Osteocyte (in vitro differentiated cells): ENCODE measurements at places on chromosomes 2 and 18. TPM values are rescaled to one million over a fixed set of nuclear protein-coding genes. Genes with fewer than 3 reads are reported as not detected.

The TSPYL6 gene
- not detected in 2 replicates for total RNA-seq

The ALPG gene
- not detected in 2 replicates for total RNA-seq

The TUBB8B gene
- not detected in 2 replicates for total RNA-seq

The L3MBTL4 gene
- 0.29 and 0.59 TPM in 2 replicates for total RNA-seq

The HAUS1 gene
- 37.0 and 37.3 TPM in 2 replicates for total RNA-seq

The SLC38A11 gene
- total RNA-seq: not detected in 2 replicates

GRCh38 chr18:33923980-33924379, 300.7 kb downstream of the NOL4 start:
- peaks cover 28% of the 10 kb centered on the region for H3K4me1 ChIP-seq
- no peak for DNase-seq
- H3K4me3 ChIP-seq: no peak overlapping the region

DNA sequence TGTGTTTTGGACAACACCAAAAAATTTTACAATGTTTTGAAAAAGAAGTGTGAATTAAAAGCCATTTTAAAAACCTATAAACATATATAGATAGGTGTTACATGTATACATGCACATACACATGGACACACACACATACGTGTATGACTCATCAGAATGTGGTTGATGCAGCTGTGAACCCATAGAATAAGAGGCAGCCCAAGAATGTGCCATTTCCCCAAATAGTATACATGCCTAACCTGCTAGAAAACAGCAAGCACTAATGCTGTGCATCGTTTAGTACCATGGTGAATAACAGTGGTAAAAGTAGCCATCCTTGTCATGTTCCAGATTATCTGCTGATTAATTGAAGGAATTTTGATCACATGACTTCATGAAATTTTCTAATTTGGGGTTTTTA, 149.0 kb downstream of the DSEL start:
- peaks cover 6% of the 10 kb centered on the region for H3K36me3 ChIP-seq
- no peaks in the 10 kb centered on the region for H3K27me3 ChIP-seq
- no peak overlapping the region for H3K4me3 ChIP-seq
- peaks cover 30% of the 10 kb centered on the region for H3K4me1 ChIP-seq

- no peak for DNase-seq
- H3K4me1 ChIP-seq: peaks cover 17% of the 10 kb centered on the region
- H3K4me3 ChIP-seq: no peak overlapping the region
- peaks cover 7% of the 10 kb centered on the region for H3K36me3 ChIP-seq
- H3K27me3 ChIP-seq: no peaks in the 10 kb centered on the region
Observed at GRCh38 chr18:31657823-31658669, 26.3 kb downstream of the B4GALT6 start.

DNA sequence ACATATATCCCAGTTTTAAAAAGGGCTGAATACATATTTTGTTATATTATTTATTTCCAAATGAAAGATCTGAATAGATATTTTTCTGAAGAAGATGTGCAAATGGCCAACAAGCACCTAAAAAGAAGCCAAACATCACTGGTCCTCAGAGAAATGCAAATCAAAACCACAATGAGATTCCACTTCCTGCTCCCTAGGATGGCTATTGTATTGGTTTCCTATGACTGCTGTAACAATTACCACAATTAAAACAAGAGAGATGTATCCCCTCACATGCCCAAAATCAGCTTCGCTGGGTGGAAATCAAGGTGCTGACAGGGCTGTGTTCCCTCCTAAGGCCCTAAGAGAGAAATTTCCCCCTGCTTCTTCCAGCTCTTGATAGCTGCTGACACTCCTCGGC, 23.2 kb downstream of the ABCB11 start:
- no peak for DNase-seq
- H3K4me1 ChIP-seq: peaks cover 2% of the 10 kb centered on the region
- no peak overlapping the region for H3K4me3 ChIP-seq
- H3K27ac ChIP-seq: no peak overlapping the region

DNA sequence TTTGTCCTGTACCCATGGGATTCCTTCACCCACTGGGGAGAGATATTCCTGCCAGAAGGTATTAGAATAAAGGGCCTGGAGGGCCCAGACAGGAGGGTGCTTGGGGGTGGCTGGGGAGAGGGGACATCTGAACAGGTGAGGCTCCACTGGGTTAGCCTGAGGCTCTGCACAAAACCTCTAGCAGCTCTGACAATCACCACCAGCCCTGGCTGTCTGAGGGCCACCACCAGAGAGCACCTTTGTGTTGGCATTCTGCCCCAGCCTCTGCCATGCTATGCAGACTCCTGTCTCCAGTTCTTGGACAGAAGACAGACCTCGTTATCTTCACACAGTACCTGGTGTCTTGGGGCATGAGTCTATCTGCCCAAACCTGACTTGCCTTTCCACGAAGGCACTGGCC, 25.3 kb downstream of the SLC16A14 start:
- peaks cover 7% of the 10 kb centered on the region for H3K4me1 ChIP-seq
- H3K36me3 ChIP-seq: peaks cover 30% of the 10 kb centered on the region
- H3K27ac ChIP-seq: no peak overlapping the region

DNA sequence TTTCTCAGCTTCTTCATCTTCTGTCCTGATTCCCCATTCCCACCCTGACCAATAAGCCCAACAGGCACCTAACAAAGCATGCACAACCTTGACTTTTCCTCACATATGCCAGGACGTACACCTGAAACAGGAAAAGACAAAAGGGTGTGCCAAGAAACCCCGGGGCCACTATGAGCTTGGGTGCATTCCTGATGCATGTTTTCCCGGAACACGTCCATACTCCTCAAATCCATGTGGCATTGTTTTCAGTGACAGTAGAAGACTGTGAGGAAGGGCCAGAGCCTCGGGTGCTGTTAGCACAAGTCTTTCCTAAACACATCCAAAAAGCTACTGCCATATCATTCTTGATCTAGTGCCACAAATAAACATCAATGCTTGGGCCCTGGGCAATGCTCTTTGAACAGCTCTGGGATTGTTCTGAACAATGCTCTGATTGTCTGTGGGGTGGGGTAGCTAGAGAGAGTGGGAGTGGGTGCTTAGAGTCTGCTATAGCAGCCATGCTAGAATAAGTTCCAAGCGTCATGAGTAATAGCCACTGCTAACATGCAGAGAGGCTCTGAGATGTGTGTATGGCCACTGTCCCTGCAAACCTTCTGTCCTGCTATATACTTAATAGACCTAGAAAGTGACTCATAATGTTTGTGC, 181.7 kb upstream of the CRIM1 start:
- DNase-seq: no peak
- H3K4me3 ChIP-seq: no peak overlapping the region
- no peak overlapping the region for H3K27ac ChIP-seq
- no peaks in the 10 kb centered on the region for H3K4me1 ChIP-seq
- no peaks in the 10 kb centered on the region for H3K36me3 ChIP-seq
- peaks cover 3% of the 10 kb centered on the region for H3K27me3 ChIP-seq
